ENCODE measurements at places on chromosomes 3 and 15.

- no peak for DNase-seq
Measured at GRCh38 chr3:42895580-42895868, 10.4 kb upstream of the ZNF662 start.

DNA sequence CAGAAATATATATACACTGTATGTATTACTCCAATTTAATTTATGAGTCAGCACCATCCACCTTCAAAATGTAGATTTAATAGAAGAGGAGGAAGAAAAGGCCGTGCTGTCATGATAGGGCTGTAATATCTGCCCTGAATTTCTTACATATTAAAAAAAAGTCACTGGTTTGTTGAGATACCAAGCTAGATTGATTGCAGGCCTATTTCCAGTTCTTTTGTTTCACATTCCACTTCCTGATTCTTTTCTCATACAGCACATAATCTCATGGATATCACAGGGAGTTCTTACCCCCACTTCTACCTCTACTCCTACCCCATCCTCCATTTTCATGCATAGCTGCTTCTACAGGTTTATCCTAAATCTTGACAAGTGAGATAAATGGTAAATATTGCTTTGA, 290.3 kb downstream of the ZBTB20 start:
- no peak for DNase-seq

DNA sequence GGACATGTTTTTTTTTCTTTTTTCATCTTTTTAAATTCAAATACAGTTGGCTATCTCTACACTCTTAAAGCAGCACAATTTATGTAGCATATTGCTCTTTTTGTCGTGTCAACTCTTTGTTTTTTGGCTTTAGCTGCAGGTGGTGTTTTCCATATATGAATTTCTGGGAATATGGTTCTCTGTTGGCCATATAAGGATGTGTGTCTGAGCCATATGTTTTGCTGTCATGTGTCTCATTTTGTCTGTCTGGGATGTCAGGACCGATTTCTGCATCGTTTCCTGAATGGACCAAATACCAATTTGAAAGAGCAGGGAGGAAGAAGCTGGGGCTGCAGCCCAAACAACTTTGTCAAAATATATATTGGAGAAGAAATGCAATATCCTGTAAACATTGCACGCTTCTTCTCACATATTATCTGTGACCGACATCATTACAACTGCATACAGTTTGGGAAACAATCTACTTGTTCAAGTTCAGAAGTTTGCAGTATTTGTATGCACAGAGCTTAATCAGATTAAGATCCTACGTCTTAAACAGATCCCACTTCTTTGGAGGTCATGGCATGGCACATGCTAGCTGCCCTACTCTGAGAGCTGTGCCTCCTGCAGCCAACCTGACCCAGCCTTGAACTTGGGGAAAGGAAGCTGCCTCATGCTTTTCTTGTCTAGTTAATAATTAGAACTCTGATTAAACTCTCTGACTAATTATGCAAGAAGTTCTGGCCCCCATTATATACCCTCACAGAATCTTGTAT, 4.0 kb upstream of the SATB1 start:
- no peak for DNase-seq

DNA sequence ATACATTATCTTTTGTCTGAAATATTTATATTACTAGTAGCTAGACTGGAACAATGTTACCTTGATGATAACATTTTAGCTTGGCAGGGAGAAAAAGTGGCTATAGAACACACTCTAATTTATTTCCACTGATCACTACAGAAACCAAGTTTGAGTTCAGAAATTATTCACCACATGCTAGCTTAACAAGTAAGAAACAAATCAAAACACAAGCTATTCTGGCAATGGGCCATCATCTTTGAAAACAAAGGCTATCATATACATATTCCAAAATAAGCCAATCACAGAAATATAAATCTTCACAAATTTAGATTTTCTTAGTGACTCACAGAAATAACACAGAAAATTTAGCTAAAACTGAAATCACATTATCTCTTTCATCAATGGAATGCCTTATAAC, 17.1 kb downstream of the AQR start:
- DNase-seq = no peak

GRCh38 chr3:187257471-187257870, 34.1 kb downstream of the MASP1 start:
- DNase-seq = no peak

GRCh38 chr3:186511245-186511644, 32.9 kb downstream of the CRYGS start:
- DNase-seq = no peak

GRCh38 chr3:100756441-100756840, 47.1 kb downstream of the TFG start:
- DNase-seq = no peak
